ENCODE measurements at places on chromosomes 1 and 21. TPM values are rescaled to one million over a fixed set of nuclear protein-coding genes. Genes with fewer than 3 reads are reported as not detected.

- no peak for DNase-seq
Measured at GRCh38 chr21:27021801-27022200, 54.9 kb upstream of the ADAMTS5 start.

DNA sequence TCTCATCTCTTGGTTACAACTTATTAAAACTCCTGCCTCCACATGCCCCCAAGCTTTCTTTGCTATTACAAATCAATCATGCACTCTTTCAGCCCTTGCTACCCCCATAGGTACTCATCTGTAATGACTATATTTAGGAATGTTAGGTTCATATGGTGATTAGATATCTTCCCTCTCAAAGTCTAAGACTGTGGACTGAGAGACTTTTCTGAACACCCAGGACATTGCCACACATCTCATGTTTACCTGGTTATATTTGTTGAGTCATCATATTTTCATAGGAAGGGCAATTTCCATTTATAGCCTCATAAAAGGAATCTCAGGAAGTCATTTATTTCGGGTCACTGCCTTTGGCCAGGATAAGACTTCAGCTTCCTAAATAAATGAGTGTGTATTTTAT is 81.5 kb upstream of the LPGAT1 start:
- no peak for DNase-seq

Gene CEP85
- total RNA-seq = 48.7 TPM

GRCh38 chr1:200362421-200362820 is 47.4 kb downstream of the ZNF281 start:
- no peak for DNase-seq

Gene PYHIN1
- 11.5 TPM for total RNA-seq

- peak; percentile 32 for DNase-seq
Measured at GRCh38 chr21:44969931-44970755, 30.3 kb downstream of the SLX9 start.

DNA sequence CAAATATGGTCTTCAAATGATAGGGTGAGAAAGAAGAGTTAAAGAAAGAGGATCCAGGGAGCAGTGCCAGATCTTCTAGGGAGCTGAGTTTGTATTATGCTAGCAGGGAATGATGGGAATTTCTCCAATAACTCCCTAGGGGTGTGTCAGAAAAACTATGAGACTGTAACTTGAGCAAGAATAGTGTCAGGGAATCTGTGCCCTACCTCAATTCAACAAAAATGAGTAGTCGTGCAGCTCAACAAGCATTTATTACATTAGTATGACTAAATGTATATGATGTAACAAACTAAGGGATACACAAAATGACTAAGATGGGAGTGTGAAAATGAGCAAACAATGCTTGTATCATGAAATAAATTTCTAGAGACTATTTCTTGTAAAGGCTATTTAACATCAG is 24.2 kb downstream of the SPAG17 start:
- DNase-seq = no peak

Gene KCNK1
- 0.18 TPM for total RNA-seq

Gene APOBEC4
- total RNA-seq = not detected

DNA sequence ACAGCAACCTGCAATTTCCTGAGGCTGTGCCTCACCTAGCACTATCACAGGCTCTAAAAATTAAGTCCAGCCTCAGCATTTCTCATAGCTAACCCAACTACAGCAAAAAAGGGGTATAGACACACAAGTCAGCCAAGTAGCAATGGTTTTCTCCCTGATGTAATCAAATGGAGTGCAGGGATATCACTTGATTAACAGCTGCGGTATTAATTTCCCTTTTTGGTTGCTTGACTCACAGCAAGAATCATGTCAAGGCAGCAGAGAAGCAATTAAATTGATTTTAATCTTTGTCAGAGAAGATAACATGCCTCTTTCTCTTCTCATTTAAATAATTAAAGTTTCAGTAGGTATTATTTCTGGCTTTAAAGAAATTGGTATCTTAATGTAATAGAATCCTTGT is 278.9 kb downstream of the RWDD3 start:
- DNase-seq = no peak

DNA sequence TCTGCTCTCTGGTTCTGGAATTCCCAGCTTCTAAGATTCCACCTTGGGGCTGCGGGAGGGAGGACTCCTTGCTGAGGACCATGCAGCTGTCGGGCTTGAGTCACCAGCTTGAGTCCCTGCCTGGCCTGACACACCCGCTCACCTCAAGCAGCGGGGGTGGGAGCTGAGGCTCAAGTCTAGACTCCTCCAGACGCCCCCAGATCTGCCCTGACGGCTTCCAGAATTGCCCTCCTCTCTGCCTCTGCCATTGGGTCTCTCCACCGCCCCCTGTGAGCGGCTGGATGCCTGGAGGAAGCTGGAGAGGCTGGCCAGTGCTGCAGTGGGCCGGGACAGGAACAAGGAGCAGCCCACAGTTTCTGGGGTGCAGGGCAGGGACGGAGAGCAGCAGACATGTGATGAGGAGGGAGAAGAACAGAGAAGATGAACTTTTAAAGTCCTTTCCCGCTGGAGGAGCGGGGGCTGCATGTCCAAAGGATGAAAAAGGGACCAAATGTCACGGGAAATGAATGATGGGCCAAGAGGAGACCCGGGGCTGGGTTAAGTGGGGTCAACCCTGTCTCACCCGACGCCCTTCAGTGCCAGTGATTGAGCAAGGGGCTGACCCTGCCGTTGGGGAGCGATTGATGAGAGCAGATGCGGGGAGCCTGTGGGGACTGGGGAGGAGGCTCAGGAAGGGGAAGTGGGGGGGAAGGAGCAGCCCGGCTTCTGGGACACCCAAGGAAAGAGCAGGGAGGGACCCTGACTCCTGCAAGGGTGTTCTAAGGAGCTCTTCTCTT is 13.5 kb downstream of the CRABP2 start:
- no peak for DNase-seq

DNA sequence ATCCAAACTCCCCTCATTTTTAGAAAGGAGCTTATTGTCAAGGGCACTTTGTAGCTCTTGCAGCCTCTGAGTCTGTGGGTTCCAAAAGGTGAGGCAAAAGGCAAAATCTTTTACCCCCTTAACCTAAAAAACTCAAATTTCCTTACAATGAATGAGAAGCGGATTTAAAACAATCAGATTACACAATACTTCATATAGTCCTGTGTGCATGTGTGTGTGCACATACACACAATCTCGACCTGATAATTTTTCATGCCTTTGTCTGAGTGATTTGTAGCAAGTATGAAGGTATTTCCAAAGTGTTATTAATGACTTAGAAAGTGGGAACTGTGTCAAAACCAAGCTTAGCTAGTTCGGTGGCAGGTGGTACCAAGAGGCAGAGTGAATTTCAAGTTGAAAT is 42.9 kb downstream of the GRIK1 start:
- DNase-seq = no peak

DNA sequence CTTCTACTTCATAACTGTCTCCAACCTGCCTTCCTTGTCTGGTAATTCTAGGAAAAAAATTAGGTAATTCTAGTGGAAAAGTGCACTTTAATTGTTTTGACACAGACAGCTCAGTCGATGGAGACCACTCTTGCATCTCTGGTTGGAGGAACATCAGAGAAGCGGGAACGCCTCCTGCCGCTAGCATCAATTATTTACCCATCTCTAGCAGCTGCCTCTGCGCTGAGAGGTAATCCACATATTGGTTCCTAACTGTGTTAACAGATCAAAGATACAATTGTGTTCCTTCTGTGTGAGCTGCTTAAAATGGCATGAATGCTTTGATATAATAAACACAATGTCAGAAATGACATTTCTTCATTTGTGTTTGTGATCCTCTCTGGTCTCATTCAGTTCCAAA is 33.3 kb downstream of the C2CD2 start:
- no peak for DNase-seq

Gene KCNAB2
- 343 TPM for total RNA-seq

DNA sequence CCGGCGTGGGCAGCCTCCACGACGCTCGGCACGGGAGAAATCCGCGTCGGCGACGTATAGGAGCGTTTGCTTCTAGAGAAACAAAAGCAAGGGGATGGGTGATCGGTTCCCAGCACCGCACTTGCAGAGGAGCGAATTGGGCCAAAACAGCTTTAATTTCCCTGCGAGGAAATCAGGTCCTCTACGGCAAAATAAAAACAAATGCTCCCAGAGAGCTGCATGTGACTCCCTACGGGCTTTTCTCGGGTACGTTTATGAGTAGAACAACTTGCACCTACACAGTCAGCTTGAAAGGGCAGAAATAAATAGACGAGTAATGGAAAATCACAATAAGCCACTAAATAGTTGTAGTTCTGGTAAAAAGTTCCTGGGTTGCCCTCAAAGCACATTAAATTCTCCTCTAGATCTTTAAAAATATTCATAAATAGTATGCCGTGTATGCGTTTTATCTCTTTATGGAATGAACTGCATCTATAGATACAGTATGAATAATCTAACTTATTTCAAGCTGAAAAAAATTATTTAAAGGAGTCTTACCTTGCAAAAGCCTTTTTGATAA is 1.2 kb downstream of the NHLH2 start:
- DNase-seq = no peak

DNA sequence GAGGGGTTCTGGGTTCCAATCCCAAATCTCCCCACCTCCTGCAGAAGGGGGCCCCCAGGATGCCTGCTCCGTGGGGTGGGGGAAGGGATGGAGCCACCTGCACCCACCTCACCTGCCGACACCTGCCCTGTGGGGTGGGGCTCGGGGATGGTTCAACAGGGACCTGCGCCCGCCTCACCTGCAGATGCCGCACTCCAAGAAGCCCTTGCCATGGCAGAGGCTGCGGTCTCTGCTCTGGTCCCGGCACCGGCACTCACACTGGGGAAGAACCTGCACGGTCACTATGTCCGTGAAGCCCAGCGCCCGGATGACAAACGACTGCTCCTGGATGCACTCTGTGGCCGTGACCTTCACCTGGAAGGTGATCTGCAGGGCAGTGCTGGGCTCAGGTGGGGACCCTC is 18.1 kb upstream of the PTTG1IP start:
- no peak for DNase-seq

Gene TMEM240
- total RNA-seq = 1.0 TPM

Gene AKR7A3
- 0.61 TPM for total RNA-seq

DNA sequence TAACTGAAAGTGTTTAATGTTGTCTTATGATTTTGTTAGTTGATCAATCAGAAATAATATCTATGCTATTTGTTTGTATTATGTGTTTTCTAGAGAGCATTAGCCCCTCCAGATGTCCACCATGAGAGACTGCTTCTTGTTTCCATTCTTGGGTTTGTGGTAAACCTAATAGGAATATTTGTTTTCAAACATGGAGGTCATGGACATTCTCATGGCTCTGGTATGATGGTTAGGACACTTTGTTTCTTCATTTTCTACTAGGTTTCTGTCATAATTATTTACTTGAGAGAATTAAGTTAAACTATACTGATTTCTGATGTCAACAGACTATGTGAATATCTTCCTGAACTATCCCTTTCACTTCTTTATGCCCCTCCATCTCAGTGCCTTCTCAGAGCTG is 16.1 kb downstream of the SLC30A7 start:
- DNase-seq = no peak

- DNase-seq = no peak
Measured at GRCh38 chr1:161260376-161261260, 2.1 kb downstream of the PCP4L1 start.

GRCh38 chr1:94531664-94532063 is 9.9 kb downstream of the F3 start:
- no peak for DNase-seq

- no peak for DNase-seq
Measured at GRCh38 chr1:226532553-226532952, 16.0 kb upstream of the STUM start.

Gene BCAN
- total RNA-seq = not detected

GRCh38 chr1:156464335-156464734 is 36.2 kb downstream of the MEF2D start:
- no peak for DNase-seq

Gene LRRN2
- total RNA-seq = not detected

DNA sequence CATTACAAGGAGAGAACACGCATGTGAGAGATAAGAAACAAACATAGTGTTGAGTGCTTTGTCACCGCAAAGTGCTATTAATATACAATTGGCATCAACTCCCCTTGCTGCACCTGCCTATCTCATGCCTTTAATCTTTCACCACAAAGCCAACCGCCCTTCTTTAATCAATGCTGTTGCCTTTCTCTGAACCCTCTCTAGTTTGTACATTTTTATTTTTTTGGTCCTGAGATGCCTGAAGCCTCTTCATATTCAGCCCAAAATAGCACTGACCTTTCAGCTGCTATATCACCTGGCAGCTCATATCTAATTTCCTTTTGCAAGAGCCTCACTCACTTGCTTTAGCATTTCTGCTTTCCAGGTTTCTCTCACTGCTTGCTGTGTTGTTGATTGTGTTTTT is 504.7 kb downstream of the NUF2 start:
- DNase-seq = no peak

GRCh38 chr1:183096894-183097293 is 73.7 kb downstream of the LAMC1 start:
- DNase-seq = no peak

- DNase-seq = no peak
Measured at GRCh38 chr1:110647254-110647891, 27.4 kb downstream of the KCNA3 start.

- DNase-seq = no peak
Measured at GRCh38 chr1:9449110-9449627, 90.1 kb upstream of the SLC25A33 start.

Gene DNALI1
- not detected for total RNA-seq

Gene HSPA6
- 1.1 TPM for total RNA-seq

- DNase-seq = peak; percentile 48
Measured at GRCh38 chr1:225882694-225883615, 775 bp upstream of the TMEM63A start.

DNA sequence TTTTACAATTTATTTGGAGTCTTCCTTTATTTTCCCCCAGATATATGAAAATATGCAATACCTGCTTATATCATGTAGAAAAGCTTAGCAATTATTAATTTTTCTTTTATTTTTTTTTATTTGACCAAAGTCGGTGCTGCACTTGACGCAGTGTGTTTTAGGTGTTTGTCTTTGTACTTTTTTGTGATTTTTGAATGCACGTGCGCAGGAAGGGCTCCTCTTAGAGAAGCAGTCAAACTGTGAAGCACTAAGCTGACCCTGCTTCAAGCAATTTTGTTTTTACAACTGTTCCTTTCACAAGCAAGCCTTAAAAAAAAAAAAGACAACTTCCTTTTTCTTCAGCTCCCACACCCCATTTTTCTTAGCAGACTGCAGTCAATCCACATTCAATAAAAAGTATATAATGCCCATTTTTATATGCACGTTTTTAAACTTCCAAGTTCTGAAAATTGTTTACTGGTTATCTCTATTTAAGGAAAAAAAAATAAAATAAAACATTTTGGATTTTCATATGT is 267.4 kb downstream of the TM2D1 start:
- DNase-seq = no peak

DNA sequence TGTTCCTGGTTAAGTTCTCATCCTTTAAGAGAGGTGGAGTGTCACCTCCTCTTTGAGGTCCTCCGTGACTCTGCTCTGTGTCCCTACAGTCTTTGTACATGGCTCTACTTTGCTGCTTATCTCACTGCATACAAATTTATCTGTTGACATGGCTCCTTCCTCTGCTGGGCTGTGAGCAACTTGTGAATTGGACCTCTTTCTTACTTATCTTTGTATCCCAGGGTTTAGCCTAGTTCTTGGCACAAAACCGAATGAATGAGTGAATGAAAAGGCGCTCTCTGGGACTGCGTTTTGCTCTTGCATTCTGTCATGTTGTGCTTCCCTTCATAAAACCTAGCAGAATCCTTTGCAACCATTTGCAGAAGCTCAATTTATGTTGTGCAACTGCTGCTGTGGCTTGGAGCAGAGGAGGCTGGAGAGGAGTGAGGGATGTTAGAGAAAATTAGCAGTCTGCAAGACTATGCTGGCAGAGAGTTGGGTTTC is 12.4 kb downstream of the SLC26A9 start:
- no peak for DNase-seq

Gene ITPKB
- total RNA-seq = 47.4 TPM

Gene TMEM269
- total RNA-seq = 0.40 TPM
